Lower lobe of right lung (tissue), 2 donors: ENCODE measurements at places on chromosomes 3 and 15.

- no peak for DNase-seq
Observed at GRCh38 chr3:15345066-15345607, 12.8 kb upstream of the SH3BP5 start.

- DNase-seq: no peak
Observed at GRCh38 chr3:47444103-47444502, 31.6 kb downstream of the SCAP start.

- peak; percentile 48 for DNase-seq
Observed at GRCh38 chr3:115819785-115820384, 196.6 kb downstream of the GAP43 start.

DNA sequence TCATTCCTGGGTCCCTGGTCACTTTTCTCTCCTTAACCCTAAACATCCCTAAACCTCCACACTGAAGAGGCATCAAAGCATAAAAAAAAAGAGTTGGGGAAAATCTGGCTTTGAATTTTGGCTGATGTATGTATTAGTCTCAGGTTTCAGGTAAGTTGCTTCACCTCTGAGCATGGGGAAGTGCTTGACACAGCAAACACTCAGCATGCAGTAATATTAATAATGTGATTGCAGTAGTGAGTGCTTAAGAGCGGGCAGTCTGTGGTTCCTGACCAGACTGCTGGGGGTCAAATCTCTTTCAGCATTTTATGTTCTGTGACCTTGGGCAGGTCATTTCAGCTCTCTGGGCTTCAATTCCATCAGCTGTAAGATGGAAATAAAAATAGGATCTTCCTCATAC lies 467.9 kb downstream of the SOX2 start:
- no peak for DNase-seq

DNA sequence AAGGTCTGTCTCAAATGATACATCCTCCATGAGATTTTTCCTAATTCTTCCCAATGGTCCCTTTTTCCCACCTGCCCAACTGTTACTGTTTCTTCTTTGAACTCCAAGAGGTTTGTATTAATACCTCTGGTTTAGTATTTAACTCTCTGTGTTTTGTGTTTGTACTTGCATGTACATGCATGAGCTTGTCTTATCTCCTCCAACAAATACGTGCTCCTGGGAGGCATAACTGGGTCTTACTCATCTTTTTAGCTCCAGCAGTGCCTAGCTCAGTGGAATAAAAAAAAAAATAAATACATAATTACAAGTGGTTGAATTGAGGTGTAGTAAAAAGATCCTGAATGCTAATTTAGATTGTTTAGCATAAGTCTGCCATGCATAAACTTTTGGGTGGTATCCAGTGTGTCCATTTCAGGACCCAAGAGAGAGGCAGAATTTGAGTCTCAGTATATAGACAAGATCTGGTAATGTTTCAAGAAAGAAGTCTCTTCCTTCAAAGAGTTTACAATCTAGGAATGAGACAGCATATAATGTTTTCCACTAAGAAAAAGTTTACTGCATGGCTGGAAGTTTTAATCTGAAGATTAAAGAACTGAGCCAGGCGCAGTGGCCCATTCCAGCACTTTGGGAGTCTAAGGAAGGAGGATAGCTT lies 1.7 kb upstream of the LYSMD2 start:
- no peak for DNase-seq

GRCh38 chr15:62362608-62363007 lies 197.5 kb upstream of the C2CD4B start:
- no peak for DNase-seq

DNA sequence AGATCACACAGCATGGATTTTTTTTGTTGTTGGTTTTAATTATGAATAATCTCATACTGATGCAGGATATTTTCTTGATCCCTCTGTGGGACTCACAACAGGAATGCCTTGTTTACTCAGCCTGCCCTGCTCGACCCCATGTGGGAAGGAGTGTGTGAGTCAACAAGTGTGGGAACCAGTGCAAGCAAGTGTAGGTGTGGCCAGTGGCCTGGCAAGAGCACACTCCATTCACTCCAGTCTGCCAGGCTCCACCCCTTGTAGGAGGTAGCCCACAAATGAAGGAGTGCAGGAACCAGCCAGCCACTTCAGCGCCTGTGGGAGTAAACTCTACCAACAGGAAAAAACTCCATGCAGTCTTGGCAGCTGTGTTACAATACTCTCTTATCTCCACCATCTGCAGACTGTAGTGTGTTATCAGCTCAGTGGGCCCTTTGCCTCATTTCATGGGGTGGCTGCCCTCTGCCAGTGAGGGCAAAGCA lies 393.6 kb downstream of the OTOL1 start:
- DNase-seq: peak; percentile 73

DNA sequence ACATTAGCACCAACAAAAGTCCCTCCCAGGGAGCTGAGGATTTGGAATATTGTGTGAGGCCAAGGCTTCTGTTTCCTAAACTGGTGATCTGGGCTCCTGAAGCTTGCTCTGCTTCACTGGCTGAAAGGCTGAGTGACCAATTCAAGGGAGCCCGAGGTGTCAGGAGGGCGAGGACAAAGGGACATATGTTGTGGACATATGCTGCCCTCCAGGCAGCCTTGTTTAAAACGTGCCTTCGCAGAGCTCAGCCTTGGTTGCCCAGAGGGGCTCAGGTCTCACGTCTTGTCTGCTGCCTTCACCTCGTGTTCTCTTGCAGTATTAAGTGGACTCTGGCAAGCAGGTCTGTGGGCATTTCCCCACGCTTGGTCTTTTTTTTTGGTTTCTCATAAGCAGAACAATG lies 7.0 kb downstream of the SLCO3A1 start:
- DNase-seq: no peak

GRCh38 chr3:51703068-51703760 lies 3.7 kb upstream of the GRM2 start:
- DNase-seq: peak; percentile 28

DNA sequence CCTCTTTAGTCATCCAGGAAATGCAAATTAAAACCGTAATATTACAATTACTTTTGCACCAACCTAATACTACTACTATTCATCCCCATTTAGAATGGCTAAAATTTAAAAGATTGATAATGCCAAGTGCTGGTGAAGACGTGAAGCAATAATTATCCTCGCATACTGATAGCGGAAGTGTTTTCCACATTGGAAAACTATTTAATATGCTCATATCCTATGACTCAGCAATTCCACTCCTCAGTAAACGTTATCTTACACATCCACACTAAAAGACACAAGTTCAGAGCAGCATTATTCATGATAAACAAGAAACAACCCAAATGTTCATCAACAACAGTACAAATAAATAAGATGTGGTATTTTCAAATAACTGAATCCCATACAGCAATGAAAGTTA lies 70.6 kb downstream of the VPS13C start:
- no peak for DNase-seq

DNA sequence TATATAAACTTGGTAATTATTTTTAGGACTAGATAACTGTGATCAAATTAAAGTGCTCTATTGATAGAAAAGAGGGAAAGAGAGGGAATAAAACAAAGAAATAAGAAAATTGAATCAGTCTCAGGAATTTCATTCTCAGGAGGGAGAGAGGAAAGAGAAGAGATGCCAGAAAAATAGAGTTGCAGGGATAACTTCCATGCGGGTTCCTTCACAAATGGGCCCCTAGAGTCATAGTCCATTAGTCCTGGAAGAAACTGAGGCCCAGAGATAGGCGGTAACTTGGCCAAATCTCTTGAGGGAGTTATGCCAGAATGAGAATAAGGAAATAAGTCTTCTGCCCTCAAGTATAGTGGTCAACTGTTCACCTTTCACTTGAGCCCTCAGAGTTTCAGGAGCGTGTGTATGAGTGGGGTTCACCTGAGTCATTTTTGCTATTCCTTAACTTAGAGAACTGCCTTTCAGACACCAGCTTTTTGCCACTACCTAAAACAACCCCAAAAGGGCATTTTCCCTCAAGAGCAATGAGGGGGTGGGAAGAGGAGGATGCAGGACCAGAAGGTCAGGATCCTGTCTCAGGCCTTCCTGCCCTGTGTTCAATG lies 192.6 kb downstream of the MEX3B start:
- DNase-seq: no peak

DNA sequence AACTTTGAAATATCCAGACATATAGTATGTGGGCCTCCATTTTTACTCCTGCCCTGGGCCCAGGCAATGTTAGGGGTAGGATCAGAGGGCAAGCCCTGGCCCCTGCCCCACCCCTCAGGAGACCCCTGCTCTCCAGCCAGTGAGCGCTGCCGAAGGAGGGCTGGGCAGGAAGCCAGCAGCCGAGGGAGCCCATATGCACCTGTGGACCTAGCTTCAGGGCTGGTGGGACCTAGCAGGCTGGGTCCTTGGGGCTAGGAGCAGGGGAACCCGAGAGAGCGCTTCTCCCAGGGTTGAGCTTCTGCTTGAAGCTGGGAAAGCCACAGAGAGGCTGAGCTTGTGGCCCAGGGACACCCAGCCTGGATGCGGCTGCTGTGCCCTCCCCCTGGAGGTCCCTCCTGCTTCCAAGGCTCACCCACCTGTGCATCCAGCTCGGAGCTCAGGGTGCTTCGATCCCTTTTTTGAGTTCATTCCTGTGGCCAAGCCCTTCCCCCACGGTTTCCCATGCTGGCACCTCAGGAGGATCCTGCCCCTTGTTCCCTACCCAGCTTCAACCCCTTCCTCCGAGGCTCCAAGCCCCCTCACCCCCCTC lies 21.0 kb upstream of the CYP11A1 start:
- no peak for DNase-seq
